HFF-Myc (cell line): ENCODE measurements at places on chromosomes 1 and 21.

DNA sequence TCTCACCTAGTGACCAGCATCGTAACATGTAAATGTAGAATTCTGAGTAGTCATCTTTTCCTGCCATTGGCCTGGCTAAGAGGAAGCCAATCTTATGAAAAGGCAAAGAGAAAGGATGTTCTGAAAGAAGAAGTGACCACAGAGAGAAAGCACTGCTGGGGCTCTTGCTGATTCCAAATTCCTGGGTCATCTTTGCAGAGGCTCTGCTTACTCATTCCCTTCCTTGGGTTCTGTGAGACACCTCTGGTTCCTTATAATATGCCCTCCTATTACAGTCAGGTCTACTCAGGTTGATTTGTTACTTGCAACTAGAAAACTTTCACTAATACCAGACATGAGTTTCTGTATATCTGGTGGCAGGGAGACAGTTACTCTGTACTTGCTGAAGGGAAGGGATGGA is 198.8 kb upstream of the C8B start:
- no peak for DNase-seq

DNA sequence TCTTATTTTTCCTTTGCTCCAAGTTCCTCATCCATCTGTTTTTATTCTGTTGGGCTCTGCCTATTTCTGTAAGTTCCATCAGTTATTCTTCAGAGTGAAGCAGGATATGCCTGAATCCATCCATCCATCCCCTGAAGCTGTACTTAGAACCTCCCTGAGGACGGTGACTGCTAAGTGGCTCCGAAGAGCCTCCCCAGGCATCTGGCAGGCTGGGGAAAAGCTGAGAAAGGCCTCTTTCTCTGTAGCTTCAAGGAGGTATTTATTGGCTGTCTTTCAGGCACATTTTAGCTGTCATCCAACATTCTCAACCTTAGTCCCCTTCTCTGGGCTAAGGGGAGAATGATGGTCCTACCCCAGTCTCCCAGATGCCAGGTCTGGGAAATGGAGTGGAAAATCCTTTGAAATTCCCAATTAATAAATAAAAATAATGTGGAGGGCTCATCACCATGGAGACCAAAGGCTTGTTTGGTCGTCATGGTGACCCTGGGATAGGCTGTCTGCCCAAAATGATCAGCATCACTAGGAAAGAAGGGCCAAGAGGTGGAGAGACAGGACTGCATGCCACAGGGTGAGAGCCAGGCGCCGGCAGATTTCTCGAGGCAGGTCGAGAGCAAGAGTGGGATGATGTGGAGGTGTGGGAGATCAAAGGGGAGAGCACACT is 82.0 kb downstream of the UBIAD1 start:
- no peak for DNase-seq

- DNase-seq: no peak
Observed at GRCh38 chr1:22434717-22435116, 16.9 kb upstream of the ZBTB40 start.

DNA sequence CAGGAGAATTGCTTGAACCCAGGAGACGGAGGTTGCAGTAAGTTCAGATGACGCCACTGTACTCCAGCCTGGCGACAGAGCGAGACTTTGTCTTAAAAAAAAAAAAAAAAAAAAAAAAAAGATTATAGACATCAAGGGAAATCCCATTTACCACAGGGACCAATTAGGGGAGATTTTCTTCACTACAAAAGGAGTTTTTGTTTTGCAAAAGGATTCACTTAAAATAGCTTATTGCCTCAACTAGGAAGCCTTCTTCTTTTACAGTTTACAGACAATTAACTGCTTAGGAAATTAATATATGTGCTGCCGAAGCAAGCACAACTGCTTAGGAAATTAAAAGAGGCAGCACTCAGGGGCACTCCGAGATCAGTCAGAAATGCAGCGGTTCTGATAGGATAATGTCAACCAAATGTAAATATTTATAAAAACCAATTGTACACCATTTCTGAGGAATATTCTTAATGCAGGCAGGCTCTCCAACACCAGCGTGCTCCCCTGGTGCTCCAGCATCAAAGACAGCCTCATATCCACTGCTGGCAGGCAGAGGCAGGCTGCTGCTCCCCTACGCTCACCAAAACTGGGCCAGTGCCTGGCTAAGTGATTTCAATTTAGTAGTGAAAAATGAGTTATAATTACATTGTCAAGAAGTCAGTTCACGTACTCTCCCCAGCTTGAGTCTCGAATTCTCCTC is 107.9 kb upstream of the RAB4A start:
- DNase-seq: no peak
